H9 (cell line): ENCODE measurements at places on chromosomes 12 and 14.
A peak's percentile ranks its signal among the peaks of the same experiment; 100 is the strongest.

- no peak for DNase-seq
These were observed 63.6 kb downstream of the TTLL5 start for GRCh38 chr14:75724414-75725204.

DNA sequence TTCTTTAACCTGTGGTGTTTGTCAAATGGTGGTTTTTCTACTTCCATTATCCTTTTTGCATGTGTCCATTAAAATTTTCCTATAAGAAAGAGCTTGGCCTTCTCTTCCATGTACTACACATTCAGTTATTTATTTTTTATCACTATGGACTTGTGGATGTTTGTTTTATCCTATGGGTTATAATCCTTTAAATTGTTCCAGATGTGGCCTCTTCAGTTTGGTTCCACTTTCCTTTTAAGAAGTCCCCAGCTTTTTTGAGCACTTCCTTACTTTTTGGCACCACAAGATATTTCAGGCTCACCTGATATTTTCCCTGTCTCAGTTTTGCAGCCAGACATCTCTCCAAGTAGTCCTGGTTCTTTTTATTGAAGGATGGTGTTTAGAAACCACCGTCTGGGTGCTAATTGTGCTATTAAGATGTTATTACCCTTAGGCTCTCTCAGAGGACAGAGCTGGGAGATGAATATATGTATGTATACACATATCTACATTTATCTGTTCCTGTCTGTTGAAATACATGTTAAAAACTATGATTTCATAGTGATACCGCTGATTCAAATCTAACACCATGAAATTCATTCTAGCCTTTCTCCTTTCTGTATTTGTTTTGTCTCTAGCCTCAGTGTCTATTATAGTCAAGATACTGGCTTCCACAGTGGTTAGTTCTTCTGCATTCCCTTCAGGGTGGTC, 408.5 kb upstream of the RGS6 start:
- no peak for DNase-seq

- DNase-seq = no peak
These were observed 7.3 kb downstream of the BCL7A start for GRCh38 chr12:122028905-122029560.

- DNase-seq = no peak
These were observed 269.6 kb upstream of the CRY1 start for GRCh38 chr12:107362960-107363359.

- DNase-seq = no peak
These were observed 162.0 kb upstream of the TMCC3 start for GRCh38 chr12:94812345-94812744.

DNA sequence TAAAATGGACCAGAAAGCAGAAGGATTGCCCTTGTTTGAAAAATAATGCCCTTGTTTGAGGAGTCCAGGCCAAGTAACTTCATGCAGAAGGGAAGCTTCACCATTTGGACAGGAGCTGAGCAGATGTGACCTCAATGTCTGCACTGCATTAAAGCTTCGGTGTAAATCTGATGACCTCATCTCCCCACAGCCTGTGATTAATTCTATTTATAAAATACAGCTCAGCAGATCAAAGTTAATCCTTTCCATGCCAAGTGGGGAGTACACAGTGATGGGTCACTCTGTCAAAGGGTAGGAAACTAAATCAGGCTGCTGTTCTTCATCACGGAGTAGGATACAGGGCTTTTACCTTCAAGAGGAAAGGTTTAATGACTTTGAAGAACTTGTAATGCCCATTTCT, 533.7 kb downstream of the RPS29 start:
- no peak for DNase-seq

GRCh38 chr14:21205678-21206581, 50.1 kb upstream of the OR5AU1 start:
- no peak for DNase-seq

DNA sequence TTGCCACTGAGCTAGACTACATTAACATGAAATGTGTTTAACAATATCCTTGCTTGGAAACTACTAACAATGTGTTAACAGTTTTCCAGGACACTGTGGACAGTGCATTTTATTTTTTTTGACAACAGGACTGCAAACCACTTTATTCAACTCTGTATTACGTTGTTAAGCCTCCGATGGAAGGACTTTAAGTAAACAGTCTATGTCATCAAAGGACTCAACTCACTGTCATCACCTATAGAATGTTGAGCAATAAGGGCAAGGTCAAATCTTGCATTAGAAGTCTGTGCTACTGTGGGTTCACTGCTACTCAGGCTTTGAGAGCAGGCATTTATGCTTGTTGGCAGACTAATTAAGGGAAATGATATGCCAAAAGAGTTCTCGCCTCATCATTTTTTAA, 483.7 kb downstream of the FLRT2 start:
- no peak for DNase-seq

DNA sequence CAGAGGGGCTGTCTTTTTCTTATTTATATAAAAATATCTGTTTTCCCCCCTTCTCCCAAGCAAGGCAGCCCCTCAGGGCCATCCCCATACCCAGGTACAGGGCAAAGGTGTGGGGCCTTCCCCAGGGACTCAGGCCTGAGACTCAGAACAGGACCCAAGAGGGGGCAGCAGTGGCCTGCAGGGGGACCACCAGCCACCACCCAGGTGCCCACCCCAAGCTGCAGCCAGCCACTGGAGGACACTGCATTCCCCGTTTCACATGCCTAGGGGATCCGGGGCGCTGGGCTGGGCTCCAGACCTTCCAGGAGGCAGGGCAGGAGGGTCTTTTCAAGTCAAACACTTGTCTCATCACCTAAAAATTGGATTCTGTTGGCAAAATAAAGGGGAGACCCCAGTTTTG, 83.3 kb downstream of the SCARB1 start:
- DNase-seq = no peak

DNA sequence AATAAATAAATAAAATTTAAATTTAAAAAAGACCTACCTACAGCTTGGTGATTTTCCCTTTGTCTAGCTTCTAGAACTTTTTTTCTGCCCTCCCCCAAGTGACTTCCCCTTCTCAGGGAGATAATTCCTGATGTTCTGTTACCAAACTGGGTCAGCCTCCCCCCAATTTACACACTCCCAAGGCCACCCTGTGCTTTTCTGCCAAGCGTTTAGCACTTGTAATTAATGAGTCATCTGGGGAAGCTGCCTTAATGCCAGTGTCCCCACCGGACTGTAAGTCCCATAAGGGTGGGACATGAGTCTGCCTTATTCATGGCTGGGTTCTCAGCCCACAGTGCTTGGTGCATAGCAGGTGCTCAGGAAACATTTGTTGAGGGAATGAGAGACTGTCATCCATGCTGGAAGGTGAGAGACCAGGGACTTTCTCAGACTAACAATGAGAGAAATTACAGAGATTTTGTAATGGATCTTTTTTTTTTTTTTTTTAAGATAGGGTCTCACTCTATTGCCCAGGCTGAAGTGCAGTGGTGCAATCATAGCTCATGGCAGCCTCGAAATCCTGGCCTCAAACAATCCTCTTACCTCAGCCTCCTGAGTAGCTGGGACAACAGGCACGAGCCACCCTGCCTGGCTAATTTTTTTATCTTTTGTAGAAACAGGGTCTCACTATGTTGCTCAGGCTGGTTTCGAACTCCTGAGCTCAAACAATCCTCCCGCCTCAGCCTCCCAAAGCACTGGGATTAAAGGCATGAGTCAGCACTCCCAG, 106.8 kb downstream of the PHETA1 start:
- DNase-seq = no peak

GRCh38 chr14:92431199-92431725, 82.3 kb upstream of the RIN3 start:
- DNase-seq = no peak

DNA sequence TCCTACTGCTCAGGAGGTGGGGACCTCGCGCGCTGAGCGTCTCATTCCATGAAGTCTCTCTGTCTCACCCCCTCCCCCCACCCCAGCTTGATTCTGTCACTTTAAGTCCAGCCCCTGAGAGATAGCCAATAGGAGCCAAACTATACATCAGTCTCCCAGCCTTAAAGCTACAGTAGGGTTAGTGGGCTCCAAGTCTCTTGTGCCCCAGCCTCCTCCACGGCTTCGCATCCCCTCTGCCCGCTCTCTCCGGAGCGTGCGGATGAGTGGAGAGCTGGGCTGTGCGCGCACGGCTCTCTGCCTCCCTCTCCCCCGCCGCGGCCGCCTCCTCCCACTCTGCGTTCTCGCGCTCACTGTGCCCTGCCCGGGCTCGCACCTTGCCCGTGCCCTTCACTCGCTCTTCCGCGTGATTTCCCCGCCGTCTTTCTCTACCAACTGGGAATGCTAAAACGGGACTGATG, at the start of gene ESRRB:
ESRRB (plus strand) TSS at position 191 of the 458 bp plus-strand sequence; CDS start at position 456, 265 bp downstream.
- peak; percentile 63 for DNase-seq

DNA sequence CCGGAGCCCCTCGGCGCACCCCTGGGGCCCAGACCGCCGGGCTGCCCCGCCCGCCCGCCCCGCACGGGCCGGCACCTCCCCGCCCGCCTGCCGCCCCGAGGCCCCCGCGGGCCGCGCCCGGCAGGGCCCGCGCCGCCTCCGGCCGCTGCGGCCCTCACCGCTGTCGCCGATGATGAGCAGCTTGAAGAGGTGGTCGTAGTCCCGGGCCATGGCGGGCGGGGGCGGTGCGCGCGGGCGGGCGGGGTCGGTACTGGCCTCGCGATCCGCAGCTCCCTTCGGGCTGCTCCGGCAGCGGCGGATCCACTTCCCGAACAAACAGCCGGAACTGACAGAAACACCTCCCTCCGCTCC, at the start of gene RAB35:
RAB35 (minus strand) TSS at position 313 of the 351 bp plus-strand sequence; CDS start at position 210, 103 bp downstream.
- DNase-seq = no peak

DNA sequence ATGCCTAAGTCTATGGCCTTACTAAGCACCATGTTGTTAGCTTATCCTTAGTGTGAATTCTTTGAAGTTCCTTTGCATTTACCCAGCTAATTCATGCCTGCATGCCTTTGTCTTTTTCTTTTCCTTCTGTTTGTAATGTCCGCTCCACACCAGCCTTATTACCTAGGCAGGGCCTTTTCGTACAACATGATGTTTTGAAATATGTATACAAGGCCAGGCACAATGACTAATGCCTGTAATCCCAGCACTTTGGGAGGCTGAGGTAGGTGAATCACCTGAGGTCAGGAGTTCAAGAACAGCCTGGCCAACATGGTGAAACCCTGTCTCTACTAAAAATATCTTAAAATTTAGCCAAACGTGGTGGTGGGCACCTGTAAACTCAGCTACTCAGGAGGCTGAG, 1636.5 kb upstream of the SEL1L start:
- no peak for DNase-seq

GRCh38 chr12:105562199-105562971, 231.9 kb downstream of the C12orf75 start:
- peak; percentile 68 for DNase-seq

DNA sequence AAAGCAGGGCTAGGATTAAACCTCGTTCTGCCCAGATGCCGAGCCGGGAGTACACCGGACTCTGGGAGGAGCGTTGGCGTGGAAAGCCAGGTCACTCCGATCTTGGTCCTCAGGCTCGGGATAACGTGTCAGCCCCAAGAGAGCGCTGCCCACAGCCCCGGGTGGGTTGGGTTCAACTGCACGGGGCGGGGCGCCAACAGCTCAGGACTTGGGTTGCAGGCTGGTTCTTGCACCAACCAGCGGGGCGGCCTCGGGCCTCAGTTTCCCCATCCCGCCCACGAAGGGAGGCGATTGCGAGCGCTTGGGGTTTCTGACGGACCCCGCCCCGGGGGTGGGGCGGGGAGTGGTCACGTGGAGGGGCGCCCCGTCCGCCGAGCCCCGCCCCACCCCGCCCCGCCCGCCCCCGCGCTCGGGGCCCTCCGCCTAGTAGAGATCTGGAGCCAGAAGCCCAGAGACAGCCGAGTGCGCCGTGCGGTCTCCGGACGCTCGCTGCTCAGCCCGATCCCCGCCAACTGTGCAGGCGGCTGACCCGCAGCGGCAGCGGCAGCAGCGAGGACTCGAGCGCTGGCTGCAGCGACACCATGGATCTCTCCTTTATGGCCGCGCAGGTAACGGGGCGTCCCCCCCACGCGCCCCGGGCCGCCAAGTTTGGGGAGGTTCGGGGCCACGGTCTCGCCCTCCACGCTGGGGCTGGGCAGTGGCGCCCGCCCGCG, at the start of gene C14orf132:
C14orf132 (plus strand) TSS at position 443 of the 713 bp plus-strand sequence; CDS start at position 582, 139 bp downstream.
- peak; percentile 70 for DNase-seq

GRCh38 chr14:101330416-101331140, 230.7 kb upstream of the DIO3 start:
- DNase-seq = no peak

DNA sequence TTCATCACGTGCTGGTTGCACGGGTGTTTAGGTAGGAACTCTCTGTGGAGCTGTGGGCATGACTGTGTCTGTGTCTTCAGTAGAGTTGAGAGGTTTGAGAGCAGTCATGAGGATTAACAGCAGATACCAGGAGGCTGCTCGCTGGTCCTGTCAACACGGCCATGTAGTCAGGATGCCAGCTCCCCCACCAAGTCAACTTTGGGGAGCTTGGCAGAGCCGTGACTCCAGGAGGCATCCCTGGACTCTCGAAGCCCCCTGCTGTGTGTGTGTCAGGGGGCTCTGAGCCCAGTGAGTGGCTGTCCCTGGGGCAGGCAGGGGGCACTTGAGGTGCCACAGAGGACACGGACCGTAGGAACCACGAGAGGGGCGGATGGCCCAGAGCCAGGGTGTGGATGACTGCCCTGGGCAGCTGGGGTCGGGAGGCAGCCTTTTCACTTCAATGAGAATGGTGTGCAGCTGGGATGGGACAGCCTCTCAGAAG, 7.2 kb upstream of the GPR132 start:
- DNase-seq = no peak

GRCh38 chr12:3683670-3684069, 69.2 kb downstream of the CRACR2A start:
- DNase-seq = no peak

- DNase-seq = no peak
These were observed 9.9 kb upstream of the SLC38A2 start for GRCh38 chr12:46382408-46382963.

GRCh38 chr14:81315341-81315740, 84.8 kb downstream of the STON2 start:
- DNase-seq = peak; percentile 79

DNA sequence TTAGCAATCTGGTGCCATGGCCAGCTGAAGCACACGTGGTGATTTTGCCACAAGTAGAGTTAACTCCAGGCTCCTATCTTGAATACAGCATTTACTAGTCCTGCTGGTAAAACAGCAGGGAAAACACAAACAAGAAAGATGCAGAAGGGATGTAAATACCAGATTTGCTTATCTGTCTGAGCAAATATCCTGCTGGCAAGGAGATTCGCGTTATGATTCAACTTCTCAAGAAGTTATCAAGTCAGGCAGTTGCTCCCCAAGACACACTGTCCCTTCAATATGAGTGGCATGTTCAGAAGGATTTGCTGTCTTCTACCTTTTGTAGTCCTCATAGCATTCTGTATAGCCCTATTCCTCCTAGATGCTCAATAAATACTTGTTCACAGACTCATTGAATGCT, 171.2 kb upstream of the EGLN3 start:
- no peak for DNase-seq

GRCh38 chr14:69699748-69700303, 67.1 kb upstream of the SRSF5 start:
- DNase-seq = no peak

GRCh38 chr14:31280871-31281220, 73.3 kb upstream of the HECTD1 start:
- no peak for DNase-seq

GRCh38 chr12:49058366-49059044, 2.1 kb downstream of the KMT2D start:
- DNase-seq = no peak
